ENCODE measurements at places on chromosomes 6 and 20. TPM values are rescaled to one million over a fixed set of nuclear protein-coding genes. Genes with fewer than 3 reads are reported as not detected.

Gene E2F3
- total RNA-seq, result 27.1 TPM

DNA sequence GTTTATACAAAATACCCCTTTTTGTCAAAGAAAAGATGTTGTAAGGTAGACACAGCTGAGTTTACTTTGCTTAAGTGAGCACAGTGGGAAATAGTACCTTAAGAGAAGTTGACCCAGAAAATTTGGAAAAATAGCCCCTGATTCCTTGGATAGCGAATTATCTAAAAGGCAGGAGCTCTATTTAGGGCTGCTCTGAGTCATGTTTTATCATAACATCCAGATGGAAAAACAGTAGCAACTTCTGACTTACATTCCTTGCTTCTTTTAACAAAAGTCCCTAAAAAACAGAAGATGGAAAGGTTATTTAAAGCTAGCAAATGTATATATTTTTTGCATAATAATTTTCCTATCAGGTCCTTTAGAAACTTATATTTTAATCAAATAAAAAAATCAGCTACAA, 59.0 kb downstream of the THEMIS start:
- no peak for DNase-seq

Gene ENPP4
- total RNA-seq, result 9.6 TPM

DNA sequence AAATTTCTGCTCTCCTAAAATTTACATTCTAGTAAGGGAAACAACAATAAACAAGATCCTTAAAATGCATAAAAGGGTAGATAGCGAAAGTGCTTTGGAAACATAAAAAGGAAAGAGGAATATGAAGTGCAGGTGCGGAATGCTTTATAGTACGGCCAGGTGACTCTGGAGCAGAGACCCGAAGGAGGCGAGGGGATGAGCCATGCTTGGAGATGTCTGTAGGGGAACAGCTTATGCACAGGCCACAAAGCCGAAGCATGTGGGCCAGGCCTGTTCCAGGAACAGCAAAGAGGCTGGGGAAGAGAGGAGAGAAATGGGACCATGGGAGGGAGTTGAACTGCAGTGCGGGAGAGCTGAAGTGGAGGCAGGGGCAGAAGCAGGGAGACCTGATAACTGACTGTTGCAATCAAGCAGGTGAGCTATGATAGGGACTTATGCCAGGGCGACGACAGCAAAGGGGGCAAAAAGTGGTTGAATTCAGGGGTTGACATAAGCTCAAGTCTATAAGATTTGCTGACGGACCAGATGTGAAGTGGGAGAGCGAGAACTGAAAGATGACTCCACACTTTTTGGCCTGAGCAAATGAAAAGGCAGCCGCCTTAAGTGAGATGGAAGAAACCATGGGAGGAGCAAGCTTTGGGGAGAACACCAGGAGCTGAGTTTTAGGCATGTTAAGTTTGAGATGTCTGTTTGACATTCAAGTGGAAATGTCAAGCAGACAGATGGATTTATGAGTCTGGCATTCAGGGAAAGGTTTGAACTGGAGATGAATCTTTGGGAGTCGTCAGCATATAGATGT, 83.1 kb downstream of the CNBD2 start:
- no peak for DNase-seq

- peak; percentile 95 for DNase-seq
Observed at GRCh38 chr20:362271-363254, 15.7 kb downstream of the NRSN2 start.

DNA sequence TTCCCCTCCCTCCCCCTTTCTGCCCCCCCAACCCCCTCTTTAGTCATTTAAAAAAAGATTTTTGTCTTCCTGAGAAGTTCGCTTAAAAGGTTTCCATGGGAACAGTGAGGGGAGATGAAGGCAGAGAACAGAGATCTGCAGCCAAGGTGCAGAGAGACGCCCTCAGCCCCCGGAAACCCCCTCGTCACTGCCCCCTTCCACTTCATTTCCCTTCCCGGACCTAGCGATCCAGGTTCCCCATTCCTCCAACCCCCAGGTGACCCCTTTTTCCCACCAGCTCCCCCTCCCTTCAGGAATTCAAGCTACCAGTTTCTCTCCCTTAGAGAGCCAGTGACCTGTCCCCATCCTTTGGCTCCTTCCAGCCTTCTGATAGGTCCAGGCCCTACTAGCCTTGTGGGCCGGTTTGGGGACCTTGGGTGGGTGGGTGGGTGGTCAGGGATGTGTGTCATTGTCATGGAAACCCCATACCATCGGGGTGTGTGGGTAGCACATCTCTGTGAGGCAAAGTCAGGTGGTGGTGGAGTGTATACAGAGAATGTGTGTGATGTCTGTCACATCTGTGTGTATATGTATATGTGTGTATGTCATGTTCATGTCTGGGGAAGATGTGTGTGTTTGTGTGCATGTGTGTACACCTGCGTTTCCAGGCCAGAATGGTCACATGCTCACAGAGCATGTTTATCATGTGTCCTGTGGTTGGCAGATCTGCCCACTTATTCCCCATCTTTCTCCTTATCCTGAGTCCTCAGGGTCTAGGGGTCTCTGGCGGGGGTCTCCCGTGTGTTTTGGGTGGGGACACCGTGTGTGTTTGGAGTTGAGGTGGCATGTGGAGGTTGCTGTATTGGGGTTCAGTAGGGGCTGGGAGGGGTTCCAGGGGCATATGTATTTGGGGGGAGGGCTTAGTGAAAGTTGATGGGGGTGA, 7.0 kb downstream of the SYNGAP1 start:
- DNase-seq, result no peak

DNA sequence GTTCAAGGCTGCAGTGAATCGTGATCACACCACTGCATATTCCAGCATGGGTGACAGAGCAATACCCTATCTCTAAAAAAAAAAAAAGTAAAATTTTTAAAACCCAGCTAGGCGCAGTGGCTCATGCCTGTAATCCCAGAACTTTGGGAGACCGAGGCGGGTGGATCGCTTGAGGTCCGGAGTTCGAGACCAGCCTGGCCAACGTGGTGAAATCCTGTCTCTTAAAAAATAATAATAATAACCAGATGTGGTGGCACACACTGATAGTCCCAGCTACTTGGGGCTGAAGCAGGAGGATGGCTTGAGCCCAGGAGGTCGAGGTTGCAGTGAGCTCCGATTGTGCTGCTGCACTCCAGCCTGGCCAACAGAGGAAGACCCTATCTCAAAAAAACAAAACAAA, 13.5 kb downstream of the MTG2 start:
- DNase-seq, result no peak

Gene CCR6
- total RNA-seq, result not detected

DNA sequence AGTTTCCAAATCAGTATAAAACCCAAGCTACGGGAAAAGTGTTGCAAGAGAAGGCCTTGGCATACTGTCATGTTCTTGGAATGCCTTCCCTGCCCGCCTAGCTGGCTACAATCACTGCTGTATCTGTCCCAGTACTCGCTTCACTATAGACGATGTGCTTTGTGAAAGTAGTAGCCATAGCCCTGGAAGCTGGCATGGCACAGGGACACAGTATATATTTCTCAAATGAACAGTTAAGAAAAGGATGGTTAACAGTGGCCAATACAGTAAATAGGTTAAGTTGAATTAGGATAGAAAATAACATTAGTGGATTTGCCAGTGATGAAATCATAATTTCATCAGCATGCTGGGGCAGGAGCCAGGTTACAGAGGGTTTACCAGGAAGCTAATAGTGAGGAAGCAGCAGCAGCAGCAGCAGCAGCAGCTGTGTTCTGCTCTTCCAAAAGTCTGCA, 499.3 kb downstream of the CDKAL1 start:
- DNase-seq, result no peak

GRCh38 chr20:53138454-53139262, 166.5 kb downstream of the TSHZ2 start:
- no peak for DNase-seq

- peak; percentile 74 for DNase-seq
Observed at GRCh38 chr6:142845624-142846458, 99.1 kb downstream of the HIVEP2 start.

Gene SOD2
- 98.6 TPM for total RNA-seq

GRCh38 chr20:57683881-57684807, 25.7 kb downstream of the PMEPA1 start:
- DNase-seq, result no peak
